ENCODE measurements at places on chromosomes 7 and 10.

- no peak for DNase-seq
Observed at GRCh38 chr7:56046721-56047445, 4.4 kb downstream of the PSPH start.

- no peak for DNase-seq
Observed at GRCh38 chr7:75611557-75612178, 119.5 kb downstream of the SPDYE5 start.

- no peak for DNase-seq
Observed at GRCh38 chr7:70360557-70360956, 762.3 kb downstream of the AUTS2 start.

DNA sequence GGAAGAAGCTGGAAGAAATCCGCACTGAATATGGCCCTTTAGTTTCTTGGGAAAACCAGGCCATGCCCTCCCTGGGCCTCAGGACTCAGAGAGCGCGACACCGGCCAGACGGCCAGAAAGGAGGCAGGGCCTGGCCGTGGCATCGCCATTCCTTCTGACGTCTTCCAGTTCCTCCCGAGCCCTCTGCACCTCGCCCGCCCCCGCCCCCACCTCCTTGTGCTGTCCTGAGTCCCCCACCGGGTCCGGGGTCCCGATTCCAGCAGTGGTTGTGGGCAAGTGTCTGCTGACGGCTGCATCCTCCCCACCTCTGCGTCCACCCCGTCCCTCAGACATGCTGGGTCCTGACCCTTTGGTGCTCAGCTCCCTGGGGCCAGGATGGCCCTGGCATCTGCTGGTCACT, 312.1 kb upstream of the SHH start:
- no peak for DNase-seq

DNA sequence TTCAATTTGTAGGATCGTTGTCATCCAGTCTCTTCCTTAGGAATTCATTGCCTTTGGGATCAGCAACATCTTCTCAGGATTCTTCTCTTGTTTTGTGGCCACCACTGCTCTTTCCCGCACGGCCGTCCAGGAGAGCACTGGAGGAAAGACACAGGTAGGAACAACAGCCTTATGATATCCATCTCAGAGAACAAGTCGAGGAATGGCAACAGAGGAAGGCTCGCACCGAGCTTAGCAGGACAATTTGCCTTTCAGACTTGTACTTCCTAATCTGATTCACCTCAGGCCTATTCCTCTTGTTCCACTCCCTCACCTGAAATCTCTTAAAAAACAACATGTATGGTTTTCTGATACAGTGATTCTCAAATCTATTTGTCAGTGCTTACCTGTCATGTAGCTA, 29.5 kb downstream of the SLC26A4 start:
- no peak for DNase-seq

GRCh38 chr10:43190775-43191174, 52.5 kb downstream of the CSGALNACT2 start:
- DNase-seq: no peak

GRCh38 chr10:60607372-60607771, 170.9 kb upstream of the CDK1 start:
- no peak for DNase-seq

DNA sequence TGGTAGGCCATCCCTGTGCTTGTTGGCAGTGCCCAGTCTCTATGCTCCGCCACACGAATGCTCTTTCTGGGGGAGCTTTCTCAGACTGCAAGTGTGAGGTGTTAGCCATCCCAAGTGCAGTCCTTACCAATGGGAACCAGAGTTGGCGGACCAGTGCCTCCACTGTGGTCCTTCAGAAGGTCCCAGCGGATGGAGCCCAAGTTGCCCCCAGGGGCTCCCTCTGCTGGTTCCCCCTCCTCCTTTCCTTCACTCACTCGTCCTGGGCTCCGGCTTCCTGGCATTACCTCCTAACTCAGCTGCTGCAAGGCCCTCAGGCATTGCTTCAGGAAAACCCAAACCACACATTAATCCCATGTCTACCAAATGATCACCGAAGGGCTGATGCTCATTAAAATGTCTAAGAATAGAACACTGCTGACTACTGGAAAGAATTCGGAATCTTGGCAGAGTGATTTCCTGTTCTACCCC, 139.8 kb downstream of the CUBN start:
- DNase-seq: no peak

- DNase-seq: no peak
Observed at GRCh38 chr7:105621176-105621575, 39.9 kb upstream of the EFCAB10 start.

DNA sequence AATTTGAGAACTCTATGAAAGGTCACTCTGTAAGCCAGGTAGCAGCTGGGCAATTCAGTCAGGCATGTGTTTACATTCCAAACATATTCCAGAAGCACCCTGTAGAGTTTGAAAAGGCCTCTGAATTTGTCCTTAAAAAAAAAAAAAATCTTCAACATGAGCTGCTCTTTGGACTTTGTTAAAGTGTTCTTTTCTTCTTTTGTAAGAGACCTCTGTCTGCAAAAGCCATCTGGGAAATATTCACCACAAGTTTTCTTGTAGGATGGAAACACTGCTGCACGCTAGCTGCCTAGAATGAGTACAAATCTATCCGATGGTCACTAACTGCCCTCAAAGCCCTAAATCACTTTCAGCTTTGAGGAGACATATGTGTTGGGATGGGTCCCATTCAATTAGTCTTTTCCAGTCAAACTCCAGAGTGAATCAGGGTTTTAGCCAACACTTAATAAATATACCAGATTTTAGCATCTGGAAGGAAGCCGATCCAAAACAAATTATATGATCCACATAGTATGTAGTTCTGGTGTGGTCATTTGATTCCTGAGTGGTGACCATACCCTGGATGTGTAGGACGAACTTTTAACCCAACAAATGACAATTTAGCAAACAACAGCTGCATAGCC, 85.9 kb downstream of the CD36 start:
- no peak for DNase-seq

DNA sequence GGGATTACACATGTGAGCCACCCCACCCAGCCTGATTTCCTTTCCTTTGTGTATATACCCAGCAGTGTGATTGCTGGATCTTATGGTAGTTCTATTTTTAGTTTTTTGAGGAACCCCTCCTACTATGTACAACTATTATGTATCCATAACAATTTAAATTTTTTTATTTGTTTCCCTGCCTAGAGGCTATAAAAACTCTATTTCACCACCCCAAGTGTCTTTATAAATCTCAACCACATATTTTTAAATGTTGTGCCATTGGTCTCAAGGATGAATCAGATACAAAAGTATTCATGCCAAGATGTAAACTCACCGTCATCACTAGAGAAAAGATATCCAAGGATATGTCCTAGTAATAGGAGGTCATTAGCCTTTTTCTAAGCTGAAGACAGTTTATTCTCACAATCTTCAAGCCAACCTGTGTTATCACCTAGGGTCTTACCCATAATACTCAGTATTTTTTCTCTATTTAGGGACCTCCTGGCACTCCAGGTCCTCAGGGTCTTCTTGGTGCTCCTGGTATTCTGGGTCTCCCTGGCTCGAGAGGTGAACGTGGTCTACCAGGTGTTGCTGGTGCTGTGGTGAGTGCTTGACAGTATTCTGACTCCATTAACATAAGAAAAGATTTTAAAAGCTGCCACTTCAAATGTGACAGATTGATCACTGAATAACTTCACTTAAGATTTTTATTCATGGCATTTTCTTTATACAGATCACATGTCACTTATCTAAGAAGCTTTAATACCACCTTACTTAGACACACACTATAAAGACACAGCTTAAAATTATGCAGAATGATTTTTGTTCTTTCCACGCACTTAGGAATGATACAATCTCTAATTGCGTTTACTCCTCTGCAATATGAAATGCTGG, 29.4 kb downstream of the COL1A2 start:
- DNase-seq: no peak

DNA sequence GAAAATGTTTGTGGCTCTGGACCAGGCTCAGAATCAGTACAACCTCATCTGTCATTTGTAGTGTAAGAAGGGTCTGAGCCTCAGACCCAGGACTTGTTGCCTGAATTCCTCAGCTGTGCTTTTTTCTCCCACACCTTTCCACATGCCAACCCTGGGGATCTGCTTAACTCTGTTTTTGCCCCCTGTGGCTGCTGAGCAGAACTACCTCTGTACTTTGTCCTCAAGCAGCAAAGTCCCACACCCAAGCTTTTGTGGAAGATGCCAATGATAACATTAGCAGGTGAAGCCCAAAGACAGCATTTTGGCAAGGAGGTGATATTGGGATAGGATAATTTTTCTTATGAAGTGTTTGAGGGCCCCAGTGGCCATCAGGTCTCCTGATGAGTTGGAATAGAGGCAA, 5.8 kb upstream of the CYP2C18 start:
- no peak for DNase-seq

GRCh38 chr10:77162697-77163096, 474.9 kb downstream of the KCNMA1 start:
- no peak for DNase-seq

Measured in NCI-H2081 treated with DMSO at 0.1 percent for 48 hours (cell line).